ENCODE measurements at places on chromosomes 3 and 15.

DNA sequence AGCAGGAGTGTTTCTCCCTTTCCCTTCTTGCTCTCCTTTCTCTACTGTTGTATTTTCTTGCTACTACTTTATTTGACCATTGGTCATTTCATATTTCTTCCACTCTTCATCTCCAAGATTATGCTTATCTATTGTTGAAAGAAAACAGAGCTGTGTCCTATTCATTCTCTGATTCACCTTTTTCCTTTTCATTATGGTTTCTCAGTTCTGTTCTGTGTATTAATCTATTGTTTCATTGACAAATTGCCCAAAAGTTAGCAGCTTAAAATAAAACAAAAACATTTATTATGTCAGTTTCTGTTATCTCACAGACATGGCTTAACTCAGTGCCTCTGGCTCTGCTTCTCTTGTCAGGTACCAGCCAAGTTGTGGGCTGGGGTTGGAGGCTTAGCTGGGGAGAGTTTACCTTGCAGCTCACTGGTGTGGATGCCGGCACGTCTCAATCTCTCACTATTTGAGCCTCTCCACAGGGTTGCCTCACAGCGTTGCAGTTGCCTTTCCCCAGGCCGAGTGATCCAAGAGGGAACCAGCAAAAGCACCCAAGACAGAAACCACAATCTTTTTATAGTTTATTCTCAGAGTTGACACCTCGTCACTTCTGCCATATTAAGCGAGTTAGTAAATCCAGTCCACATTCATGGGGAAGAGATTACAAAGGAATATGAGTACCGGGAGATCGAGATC, 36.9 kb upstream of the FILIP1L start:
- no peak for DNase-seq

- DNase-seq: peak; percentile 80
Measured at GRCh38 chr15:50353251-50353974, 1.6 kb downstream of the GABPB1 start.

DNA sequence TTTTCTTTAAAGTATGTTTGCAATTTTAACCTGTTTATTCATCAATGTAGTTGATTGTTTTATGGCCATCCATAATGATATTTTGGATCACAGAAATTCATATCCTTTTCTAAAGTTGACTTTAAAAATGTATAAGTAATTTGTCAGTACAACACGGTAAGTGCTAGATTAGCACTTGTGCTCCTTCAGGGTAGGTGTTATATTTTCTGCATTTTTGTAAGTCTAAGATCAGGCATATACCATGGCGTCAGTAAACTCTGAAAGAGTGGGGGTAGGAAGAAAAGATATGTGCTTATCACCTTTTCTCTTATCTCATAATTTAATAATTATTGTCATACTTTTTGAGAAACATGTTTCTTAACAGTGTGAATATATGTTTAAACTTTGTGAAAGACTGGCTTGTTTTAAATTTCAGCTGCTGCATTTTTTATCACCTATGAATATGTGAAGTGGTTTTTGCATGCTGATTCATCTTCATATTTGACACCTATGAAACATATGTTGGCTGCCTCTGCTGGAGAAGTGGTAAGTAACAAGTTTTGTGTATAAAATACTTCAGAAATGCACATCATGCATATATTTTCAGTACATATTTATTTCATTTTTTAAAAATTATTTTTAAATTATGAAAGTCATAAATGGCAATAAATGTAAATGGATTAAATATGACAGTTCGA, 22.1 kb downstream of the SLC25A26 start:
- DNase-seq: peak; percentile 32

DNA sequence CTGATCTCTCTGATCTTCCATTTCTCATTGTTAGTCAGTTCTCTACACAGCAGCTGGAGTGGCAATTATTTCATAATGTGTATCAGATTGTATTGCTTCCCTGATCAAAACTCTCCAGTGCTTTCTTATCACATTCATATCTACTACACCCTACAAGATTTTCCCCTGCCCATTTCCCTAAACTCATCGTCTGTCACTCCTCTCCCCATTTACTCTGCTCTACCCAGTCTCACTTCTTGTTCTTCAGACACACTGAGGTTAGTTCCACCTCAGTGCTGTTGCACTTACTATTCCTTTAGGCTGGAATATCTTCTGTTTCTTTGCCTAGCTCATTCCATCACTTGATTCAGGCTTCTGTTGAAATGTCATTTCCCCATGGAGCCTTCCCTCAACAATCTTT, 197.1 kb downstream of the SATB1 start:
- DNase-seq: no peak

GRCh38 chr3:173599673-173600072, 202.1 kb downstream of the NLGN1 start:
- DNase-seq: no peak

GRCh38 chr15:90210593-90210992, 9.5 kb downstream of the SEMA4B start:
- DNase-seq: no peak

- DNase-seq: no peak
Measured at GRCh38 chr3:37745076-37745475, 116.6 kb upstream of the CTDSPL start.

DNA sequence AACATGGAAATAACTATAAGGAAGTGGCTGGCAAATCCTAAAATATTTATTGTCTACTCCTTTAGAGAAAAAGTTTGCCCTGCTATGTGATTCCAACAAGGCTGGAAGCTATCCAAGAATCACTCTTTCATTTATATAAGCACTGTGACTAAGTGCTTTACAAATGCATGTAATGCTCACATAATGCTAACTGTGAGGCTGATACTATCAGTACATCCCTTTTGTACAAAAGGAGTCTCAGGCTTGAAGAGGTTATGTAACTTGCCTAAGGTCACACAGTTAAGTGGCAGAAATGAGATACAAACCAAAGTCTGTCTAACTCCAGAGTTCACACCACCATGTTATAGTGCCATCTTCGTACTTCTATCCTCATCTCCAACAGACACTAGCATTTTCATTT, 17.0 kb downstream of the TOPBP1 start:
- peak; percentile 25 for DNase-seq

DNA sequence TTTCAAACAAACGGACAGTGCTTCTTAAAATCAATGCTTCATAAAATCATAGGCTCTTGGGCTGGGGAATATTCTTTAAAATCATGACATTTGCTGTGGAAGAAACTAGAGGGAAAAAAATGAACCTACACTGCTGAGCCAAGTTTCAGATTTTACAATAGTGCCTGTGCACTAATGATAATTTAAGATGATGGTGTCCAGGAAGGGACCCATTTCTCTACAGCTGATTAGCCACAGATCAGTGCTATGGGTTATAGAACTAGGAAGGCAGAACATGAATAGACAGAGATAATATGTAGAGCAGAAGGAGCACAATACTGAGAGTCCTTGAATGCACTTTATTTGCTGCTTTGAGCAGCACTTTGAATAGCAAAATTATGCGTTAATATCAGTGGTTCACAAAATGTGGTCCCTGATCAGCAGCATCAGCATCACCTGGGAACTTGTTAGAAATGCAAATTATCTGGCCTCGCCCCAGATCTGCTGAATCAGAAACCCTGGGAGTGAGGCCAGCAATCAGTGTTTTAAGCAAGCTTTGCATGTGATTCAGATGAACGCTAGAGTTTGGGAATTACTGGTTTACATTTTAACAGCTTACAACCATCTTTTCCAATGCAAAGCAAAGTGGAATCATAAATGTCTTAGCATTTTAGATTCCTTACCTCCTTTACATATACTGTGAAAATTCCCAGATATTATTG, 135.8 kb upstream of the ANKRD28 start:
- DNase-seq: no peak

DNA sequence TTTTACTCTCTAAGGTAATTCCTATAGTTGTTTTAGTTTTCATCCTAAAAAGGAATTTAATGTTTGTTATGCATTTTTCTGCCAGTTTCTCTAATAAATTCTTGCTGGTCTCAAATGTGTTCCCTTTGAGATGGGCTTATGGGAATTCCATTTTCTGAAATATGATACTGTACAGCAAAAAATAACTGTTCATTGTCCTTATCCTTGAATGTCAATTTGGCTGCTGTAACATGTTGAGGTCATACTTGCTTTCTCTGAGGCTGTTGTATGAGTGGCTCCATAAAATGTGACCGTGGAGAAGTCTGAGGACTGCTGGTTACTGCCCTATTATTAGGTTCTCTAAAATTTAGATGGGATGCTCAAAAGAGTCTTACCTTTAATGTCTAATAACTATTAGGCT, 266.5 kb downstream of the ADAMTS17 start:
- DNase-seq: no peak

GRCh38 chr3:101171681-101172191, 148.6 kb downstream of the IMPG2 start:
- DNase-seq: no peak

- DNase-seq: no peak
Measured at GRCh38 chr3:148373961-148374360, 323.7 kb upstream of the AGTR1 start.

GRCh38 chr3:187960820-187961219, 193.1 kb upstream of the LPP start:
- DNase-seq: peak; percentile 43
